ENCODE measurements at places on chromosomes 6 and 20. TPM values are rescaled to one million over a fixed set of nuclear protein-coding genes. Genes with fewer than 3 reads are reported as not detected.

DNA sequence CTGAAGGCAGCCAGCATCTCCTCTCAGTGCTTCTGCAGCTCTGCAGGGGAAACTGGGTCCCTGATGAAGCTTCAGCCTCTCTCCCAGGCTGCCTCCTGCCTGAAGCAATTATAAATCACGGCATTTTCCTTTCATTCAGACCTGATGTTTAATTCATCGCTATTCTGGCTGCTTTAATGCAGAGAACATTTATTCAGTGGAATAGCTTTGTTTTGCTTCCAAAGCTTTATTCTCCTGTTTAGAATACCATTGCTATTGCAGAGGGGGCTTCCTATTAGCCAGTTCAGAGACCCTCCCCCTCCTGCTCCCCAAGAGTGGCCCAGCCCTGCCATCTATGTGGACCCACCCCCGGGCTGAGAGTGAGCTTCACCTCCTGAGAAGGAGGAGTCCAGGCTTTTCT, 255.6 kb downstream of the LRFN2 start:
- DNase-seq, result peak; percentile 30

- peak; percentile 62 for DNase-seq
Observed at GRCh38 chr6:150027806-150028565, 2.7 kb upstream of the RAET1L start.

GRCh38 chr20:6783752-6784151, 16.3 kb downstream of the BMP2 start:
- no peak for DNase-seq

GRCh38 chr6:2140438-2141128, 104.8 kb downstream of the GMDS start:
- no peak for DNase-seq

GRCh38 chr6:57108691-57109090, 18.7 kb downstream of the ZNF451 start:
- no peak for DNase-seq

DNA sequence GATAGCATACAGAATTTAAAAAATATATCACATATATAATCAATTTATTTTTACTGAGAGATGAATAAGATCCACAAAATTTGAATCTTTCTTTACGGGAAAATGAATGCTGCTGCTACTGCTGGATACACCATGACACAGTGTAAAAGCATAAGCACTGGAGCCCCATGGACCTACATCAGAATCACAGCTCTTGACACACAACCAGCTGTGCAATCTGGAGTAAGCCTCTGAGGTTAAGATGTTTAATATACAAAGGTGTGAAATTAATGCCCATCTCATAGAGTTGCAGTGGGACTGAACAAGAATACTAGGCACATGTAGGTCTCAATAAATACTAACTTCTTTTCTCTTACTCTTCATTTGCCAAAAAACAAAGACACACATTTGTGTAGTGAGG, 48.1 kb downstream of the MAN1A1 start:
- DNase-seq, result no peak

- DNase-seq, result no peak
Observed at GRCh38 chr20:13105864-13106457, 97.2 kb downstream of the SPTLC3 start.

Gene PLN
- total RNA-seq, result 5.6 TPM

GRCh38 chr20:16538779-16539178, 34.5 kb downstream of the KIF16B start:
- no peak for DNase-seq

- no peak for DNase-seq
Observed at GRCh38 chr6:89406141-89406540, 5.9 kb downstream of the RRAGD start.

Gene SLC17A2
- total RNA-seq, result not detected

GRCh38 chr20:62583424-62583920, 58.8 kb upstream of the SLCO4A1 start:
- no peak for DNase-seq

Gene RAD21L1
- total RNA-seq, result not detected

GRCh38 chr6:12119085-12119588, 107.0 kb downstream of the HIVEP1 start:
- DNase-seq, result no peak

Gene MEP1A
- 0.35 TPM for total RNA-seq

Gene PROCR
- total RNA-seq, result 103 TPM

Gene TFAP2C
- 1.3 TPM for total RNA-seq

DNA sequence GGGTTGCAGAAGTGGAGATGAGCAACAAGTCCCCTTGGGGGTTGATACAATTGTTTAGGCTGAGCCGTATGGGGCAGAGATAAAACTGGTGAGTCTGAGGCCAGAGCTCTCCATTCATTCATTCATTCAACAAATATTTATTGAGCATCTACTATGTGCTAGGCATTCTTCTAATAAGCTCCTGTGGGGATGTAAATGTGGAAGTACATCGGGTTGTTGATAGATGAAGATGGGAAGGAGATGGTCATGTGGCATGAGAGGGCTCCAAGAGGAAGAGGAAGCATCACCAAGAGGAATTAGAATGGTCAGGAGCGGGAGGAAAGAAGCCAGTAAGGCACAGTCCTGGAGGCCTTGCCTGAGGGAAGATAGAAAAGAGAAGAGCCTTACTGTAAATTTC, 98.7 kb upstream of the MLN start:
- DNase-seq, result no peak

DNA sequence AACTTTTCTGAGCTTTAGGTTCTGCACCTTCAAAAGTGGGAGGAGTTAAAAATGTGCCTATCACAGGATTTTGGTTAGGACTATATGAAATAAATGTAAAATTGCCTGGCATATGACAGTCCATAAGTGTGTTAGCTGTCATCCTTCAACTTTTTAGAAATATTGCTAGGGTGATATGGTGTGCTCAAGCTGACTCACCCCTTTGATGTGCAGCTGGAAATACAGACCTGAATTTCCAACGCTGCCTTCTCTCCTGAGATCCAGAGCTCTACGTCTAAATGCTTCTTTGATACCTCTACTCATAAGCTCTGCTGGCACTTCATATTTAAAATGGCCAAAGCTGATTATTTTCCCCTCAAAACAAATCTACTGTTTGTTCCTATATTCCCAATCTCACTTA, 2.7 kb downstream of the SLC35B3 start:
- no peak for DNase-seq

- DNase-seq, result no peak
Observed at GRCh38 chr20:3734111-3734843, 1.8 kb downstream of the HSPA12B start.

GRCh38 chr6:134138226-134138975, 86.0 kb upstream of the SLC2A12 start:
- DNase-seq, result no peak

GRCh38 chr20:41116282-41116956, 20.9 kb upstream of the PLCG1 start:
- no peak for DNase-seq

DNA sequence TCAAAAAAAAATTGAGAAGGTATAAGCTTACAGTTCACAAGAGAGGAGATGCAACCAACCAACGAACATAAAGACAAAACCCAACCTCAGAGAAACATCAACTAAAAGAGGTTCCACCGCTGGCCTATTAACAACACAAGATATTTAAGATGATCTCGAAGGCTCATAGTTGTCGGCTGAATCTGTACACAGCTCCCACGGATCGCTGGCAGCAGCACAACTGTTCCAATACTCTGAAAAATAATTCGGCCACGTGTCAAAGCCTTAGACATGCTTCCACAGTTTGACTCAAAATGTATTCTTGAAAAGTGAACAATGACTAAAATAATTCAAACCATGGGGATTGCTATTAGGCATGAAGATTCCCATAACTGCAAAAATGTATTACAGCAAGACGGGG, 13.7 kb downstream of the EXOC2 start:
- DNase-seq, result no peak

Gene HEY2
- total RNA-seq, result 1.3 TPM

DNA sequence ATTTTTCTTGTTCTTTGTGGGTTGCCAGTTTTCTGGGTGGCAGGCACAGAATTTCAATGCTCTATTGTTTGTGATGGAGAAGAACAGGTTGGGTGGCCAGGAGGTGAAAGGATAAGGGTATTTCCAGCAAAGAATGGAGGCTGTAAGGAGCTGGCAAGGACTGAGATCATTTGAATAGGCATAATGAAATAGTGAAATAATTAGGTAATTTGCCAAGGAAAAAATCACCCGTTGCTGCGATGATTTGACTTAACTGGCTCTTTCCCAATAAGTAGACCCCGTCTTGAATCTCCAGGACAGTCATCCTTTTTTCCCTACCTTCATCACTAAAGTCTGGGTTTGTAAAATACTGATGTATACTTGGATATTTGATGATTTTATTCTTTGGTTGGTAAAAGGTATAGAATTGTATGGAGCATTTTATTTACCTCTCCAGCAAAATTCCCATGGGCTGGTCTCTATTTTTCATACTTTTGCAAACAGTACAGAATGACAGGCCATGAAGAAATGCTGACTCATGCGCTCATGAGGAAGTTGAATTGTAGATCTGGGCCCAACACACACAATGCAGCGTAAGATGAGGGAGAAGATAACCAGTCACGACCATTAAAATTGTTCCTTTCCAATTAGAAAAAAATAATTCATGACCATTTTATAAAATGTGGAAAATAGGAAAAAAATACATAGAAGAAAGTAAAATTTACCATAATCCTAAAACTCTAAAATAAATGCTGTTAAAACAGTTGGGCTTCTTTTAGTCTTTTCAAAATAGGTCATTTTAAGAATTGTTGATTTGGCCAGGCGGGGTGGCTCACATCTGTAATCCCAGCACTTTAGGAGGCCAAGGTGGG, 2.4 kb upstream of the GCNT2 start:
- no peak for DNase-seq

GRCh38 chr6:151025076-151025475, 159.6 kb downstream of the MTHFD1L start:
- no peak for DNase-seq

Gene HEBP2
- 378 TPM for total RNA-seq

DNA sequence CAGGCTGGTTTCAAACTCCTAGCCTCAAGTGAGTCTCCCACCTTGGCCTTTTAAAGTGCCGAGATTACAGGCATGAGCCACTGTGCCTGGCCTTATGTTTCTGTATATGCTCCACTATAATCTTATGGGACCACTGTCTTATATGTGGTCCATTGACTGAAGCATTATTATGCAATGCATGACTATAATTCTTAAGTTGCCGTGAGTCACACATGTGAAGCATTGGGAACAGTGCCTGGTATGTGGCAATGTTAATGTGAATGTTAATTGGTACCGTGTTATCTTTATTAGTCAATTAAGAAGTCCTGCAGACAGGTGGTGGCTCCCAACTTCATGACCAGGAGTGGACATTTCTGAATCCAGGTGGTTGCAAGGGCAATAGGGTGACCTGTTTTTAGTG, 14.7 kb upstream of the ASXL1 start:
- no peak for DNase-seq

DNA sequence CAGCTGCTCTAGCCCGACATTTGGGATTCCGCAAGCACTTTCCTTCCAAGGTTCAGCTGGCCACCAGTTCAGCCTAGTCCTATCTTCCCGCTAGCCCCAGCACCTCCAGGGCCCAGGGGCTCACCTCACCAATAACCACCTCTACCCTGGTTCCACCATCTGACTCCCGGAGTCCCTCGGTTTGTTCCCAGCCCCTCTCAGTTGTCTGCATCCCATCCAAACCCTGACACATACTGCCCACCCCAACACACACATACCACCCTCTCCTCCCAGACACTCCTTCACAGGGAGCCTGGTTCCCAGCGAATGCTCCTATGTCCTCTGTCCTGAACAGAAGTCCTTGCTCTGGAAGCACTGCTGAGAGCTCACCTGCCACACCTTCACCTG, 418 bp downstream of the TNXB start:
- no peak for DNase-seq

DNA sequence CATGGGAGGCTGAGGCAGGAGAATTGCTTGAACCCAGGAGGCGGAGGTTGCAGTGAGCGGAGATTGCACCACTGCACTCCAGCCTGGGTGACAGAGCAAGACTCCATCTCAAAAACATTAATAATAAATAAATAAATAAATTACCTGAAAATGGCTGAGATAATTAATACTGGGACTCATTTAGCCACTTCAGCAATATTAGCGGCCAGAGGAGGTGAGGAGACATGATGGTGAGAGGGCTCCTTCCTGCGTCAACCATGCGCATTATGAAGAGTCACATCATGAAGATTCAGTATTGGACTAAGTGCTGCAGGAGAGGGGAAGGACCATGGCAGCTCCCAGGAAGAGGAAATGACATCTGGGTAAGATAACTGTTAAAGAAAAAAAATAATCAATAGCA, 2.9 kb upstream of the PYGB start:
- DNase-seq, result no peak

GRCh38 chr6:113475392-113475791, 381.8 kb upstream of the MARCKS start:
- DNase-seq, result no peak

- no peak for DNase-seq
Observed at GRCh38 chr6:13413900-13414555, 73.4 kb downstream of the GFOD1 start.

GRCh38 chr6:167469101-167469500, 144.2 kb downstream of the TTLL2 start:
- DNase-seq, result peak; percentile 57

DNA sequence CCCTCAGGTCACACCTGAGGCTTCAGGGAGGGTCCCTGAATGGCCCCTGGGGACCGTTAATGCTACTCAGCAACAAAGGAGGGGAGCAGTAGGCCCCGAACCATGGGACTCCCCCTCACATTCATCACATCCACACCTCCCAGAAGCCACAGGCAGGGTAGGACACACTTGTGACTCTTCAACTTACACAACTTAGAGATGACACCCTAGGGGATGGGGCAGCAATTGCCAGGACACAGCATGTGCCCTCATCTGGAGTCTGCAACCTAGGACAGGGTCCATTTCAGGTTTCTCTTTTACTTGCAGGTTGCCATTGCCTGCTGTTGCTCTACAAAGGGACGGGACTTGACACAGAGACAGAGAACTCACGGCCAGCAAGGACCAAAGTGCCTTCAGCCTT, 770 bp downstream of the ULBP3 start:
- DNase-seq, result no peak

Gene BMP6
- total RNA-seq, result 12.7 TPM

Gene TNF
- total RNA-seq, result 1.2 TPM

DNA sequence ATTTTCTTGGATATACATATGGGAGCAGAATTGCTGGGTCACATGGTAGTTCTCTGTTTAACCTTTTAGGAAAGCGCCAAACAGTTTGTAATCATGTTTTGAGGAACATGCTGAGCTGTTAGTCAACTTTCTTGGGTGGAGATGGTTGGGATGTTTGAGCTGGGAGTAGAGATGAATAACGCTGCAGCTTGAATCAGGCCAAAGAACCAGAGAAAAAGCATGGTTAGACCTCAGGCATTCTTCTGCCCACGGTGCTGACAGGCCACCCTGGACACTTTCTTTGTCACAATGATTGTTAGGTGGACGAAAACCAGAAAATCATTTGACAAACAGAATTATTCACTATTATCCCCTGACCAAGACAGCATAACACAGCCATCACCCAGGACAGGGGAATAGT, 66.8 kb downstream of the PRDM1 start:
- no peak for DNase-seq
